ENCODE measurements at places on chromosomes 12 and 14.

DNA sequence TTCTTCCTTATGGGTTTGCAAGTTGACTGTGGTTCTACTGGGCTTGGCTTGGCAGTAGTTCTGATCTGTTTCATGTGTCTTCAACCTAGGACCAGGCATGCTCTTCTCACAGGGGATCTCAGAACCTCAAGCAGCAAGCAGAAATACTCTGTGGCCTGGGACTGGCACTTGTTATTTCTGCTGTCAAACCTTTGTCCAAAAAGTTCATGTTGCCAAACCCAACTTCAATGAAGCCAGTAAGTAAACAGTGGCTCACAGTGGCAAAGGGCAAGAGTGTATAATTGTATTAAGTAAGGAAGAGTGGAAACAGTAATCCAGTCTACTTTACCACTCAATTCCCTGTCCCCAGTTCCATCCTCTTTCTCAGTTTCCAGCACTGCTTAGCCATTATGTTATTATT is 15.7 kb upstream of the HMGA2 start:
- DNase-seq = no peak

DNA sequence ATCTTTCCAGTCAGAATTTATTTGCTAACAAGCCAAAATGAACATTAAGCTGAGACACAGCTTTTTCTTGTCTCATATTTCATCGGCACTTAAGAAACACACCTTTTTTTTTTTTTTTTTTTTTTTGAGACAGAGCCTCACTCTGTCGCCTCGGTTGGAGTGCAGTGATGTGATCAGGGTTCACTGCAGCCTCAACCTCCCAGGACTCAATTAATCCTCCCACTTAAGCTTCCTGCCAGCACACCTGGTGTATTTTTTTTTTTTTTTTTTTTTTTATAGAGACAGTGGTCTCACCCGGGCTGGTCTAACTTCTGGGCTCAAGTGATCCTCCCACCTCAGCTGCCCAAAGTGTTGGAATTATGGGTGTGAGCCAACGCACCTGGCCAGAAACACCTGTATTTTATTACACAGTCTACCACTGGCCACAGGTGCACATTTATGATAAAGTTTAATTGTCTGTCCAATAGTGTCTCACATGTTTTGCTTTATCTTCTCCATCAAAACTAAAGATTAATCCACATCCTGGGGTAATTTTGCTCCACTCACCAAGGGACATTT is 62.7 kb downstream of the C2CD5 start:
- no peak for DNase-seq

DNA sequence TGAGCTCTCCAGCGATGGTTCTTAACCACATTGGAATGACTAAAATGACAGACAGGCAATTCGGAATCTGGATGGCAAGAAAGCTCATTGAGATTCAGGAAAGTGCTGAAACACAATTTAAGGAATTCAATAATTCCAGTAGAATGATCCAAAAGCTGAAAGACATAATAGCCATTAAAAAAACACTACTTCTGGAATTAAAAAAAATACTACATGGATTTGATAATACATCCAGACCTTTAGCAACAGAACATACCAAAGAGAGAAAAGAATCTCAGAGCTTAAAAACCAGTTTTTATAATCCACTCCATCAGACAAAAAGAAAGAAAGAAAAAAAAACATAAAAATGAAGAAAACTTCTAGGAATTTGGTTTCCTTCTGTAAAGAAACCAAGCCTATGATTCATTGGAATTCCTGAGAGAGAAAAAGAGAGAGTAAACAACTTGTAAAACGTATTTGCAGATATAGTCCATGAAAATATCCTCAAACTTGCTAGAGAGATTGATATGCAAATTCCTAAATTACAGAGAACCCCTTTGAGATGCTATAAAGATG is 52.8 kb downstream of the SLCO1B1 start:
- no peak for DNase-seq

DNA sequence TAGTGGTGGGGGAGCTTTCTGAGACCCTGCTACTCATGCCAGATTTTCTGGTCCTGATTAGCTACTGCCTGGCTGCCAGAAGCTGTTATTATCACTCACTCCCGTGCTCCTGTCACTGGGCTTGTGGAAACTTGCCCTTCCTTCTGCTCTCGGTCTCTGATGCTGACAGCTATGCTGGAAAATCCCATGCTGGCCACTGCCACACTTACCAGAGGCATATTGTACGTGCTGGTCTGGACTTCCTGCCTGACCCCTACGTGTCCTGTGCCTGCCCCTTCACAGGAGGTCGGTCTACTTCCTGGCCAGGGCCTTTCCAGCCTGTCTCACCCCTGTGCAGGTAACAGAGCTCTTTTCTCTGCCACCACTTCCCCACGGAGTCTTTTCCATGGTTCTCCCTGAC is 149.4 kb upstream of the PLEKHG7 start:
- no peak for DNase-seq

- no peak for DNase-seq
Measured at GRCh38 chr14:52298795-52299194, 15.3 kb upstream of the PTGER2 start.

DNA sequence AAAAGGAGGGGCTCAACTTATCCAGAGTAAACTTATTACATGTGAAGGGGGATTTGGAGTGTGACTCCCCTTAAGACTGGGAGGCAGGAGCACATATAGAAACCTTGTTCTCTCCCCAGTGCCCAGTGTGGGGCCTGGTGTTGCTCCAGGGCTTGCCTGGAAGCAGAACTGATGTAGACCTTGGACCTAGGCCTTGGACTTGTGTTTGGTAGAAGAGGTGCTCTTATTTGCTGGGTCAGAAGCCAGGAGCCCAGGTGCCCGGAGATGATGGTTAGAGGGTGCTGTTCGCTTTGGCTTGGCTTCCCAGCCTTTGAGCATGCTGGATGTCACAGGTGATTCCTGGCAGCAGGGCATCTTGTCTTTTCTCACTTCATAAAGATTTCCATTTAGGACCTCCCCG is 110.4 kb downstream of the SMOC1 start:
- DNase-seq = no peak

DNA sequence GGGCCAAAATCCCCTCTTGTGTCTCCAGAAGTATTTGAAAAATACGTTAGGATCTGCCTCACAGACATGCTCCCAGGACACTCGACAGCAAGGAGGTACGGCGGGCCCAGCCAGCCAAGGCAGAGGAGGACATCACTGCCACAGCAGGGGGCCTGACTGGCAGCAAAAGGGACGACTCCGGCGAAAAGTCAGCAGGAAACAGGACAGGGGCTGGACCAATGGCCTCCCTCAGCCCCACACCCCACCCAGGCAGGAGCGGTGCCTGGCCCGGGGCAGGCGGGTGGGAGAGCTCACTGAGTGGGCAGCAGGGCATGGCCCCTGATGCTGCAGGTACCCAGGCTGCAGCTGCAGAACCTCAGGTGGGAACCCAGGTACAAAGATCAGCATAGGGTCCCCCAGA is 17.8 kb downstream of the BRF1 start:
- DNase-seq = no peak

DNA sequence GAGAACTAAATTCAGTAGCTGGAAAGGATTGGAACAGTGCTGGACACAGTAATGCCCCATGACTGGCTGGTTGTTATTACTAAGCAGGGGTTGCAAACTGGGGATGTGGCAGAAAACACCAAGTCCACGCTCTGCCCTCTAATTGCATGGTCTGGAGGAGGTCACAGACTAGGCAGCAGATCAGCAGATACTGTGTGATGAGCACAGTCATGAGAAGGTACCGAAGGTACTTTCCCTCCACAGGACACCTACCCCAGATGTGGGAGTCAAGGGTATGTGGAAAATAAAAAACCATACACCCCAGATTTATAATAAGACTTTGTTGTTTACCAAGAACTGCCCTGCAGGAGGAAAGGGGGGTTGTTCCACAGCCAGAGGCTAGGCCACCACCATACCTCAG is 175.3 kb downstream of the PELI2 start:
- DNase-seq = no peak

Data from activated T-cell treated with anti-CD3 and anti-CD28 coated beads, Interleukin-2, amount 50 U/mL, for 48 hours (primary cell).